ENCODE measurements at places on chromosomes 7 and 10. TPM values are rescaled to one million over a fixed set of nuclear protein-coding genes. Genes with fewer than 3 reads are reported as not detected.

ACTR1A gene
- 111 TPM for total RNA-seq

ITGB8 gene
- 47.1 TPM for total RNA-seq

TRIP6 gene
- 64.0 TPM for total RNA-seq

GPR26 gene
- total RNA-seq = not detected

GIMAP4 gene
- 0.28 TPM for total RNA-seq

JAKMIP3 gene
- 0.55 TPM for total RNA-seq

SYT15 gene
- 0.92 TPM for total RNA-seq

SAP25 gene
- total RNA-seq = not detected

COMTD1 gene
- total RNA-seq = 7.4 TPM

SAMD9 gene
- 10.2 TPM for total RNA-seq

LRRC18 gene
- total RNA-seq = not detected

HTRA1 gene
- 218 TPM for total RNA-seq

SPDYE8 gene
- total RNA-seq = not detected

SNX10 gene
- total RNA-seq = 0.37 TPM

ATXN7L1 gene
- total RNA-seq = 5.3 TPM
